Neural crest cell (in vitro differentiated cells): ENCODE measurements at places on chromosomes 4 and X.

DNA sequence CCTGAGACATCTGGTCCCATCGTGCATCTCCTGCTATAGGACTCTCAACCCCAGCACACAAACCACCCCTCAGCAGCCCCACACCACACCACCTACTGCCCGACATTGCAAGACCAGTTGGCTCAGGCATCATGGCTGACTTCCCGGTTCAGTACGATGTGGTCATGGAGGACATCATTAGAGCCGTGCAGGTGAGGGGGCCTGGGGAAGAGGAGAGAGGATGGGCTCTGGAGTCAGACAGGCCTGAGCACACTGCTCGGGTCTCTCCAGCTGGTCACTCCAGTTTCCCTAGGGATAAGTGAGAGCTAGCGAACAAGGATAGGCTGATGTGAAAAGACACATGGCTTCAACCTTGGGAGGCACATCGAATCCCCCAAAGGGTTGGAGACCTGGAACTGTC, 17.2 kb downstream of the MAGED2 start:
- no peak for DNase-seq

GRCh38 chr4:5711479-5712184, 631 bp downstream of the EVC start:
- peak; percentile 19 for DNase-seq

GRCh38 chr4:99362768-99363167, 10.2 kb upstream of the ADH1C start:
- no peak for DNase-seq

DNA sequence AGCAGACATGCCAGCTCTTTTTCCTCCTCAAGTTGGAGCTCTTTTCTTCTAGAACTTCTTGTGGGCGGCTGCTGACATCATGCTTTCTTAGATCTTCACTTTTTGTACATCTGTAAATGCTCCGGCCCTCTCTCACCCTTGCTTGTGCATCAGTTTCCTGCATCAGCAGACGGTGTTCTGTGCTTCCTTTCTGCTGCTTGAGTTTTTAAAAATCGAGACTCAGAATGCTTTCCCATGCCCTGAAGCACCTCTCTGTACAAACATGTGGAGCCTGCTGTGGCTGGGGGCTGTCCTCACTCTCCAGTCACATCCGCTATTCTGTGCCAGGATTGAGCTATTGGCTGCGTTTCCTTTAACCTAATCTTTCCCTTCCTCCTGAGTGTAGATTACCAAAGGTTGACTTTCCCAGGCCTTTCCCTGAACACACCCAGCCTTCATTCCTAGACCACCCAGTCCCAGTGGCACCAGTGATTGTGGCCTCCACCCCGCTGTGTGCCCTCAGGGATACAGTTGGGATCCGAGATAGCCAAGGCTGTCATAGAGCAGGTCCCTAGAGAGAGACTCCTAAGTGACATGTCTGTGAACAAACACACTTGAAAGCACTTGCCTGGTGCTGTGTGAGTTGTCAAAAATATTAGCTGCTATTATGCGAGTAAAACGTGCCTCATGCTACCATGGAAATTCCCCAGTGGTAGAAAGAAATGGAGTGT, 41.9 kb downstream of the TNIP2 start:
- no peak for DNase-seq

GRCh38 chr4:184348311-184349233, 125.8 kb downstream of the IRF2 start:
- DNase-seq = no peak

DNA sequence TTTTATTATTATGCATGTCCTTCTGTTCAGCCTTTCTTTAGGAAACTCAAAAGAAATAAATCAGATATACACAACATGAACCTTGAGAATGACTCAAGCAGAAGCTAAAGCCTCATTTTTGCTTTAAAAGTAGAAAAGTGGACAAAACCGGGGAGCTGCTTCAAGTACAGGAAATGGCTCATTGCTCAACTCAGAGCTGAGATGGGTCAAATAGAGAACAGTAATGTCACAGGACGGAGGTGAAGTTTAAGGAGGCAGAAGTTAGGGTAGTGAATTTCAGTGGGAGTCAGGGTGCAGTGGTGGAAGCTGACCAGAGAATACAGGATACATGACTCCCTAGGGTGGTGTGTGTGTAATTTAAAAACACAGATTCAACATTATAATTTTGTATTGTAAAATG, 22.2 kb downstream of the PHKA2 start:
- DNase-seq = no peak

DNA sequence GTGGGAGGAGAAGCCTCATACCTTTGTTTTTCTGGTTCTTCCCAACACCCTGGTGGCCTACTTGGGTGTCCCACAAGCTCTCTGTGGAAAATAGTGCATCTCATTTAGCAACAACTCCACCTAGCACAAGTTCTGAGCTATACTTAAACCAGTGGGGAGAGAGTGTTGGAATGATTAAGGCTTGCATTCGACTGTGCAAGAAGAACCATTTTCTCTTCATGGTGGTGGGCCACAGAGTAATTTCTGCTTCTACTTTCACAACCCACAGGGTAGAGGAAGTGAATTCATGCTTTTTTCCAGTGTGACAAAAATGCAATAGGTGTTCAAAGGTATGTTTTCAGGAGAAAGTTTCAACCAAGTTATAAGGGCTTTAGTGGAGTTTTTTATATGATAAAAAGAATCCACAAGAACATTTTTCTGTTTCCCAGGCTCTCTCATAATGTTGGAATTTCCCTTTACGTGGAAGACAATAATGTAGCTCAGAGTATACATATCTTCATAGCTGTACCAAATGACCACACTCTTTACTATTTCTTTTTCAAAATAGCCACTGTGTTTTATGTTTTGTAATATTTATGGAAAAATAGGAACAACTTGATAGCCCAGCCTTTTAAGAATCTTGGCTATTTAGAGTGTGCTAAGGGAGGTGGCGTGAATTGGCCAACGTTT, 80.3 kb upstream of the HHIP start:
- DNase-seq = no peak

- no peak for DNase-seq
Measured at GRCh38 chr4:123599061-123599919, 202.7 kb downstream of the SPRY1 start.

DNA sequence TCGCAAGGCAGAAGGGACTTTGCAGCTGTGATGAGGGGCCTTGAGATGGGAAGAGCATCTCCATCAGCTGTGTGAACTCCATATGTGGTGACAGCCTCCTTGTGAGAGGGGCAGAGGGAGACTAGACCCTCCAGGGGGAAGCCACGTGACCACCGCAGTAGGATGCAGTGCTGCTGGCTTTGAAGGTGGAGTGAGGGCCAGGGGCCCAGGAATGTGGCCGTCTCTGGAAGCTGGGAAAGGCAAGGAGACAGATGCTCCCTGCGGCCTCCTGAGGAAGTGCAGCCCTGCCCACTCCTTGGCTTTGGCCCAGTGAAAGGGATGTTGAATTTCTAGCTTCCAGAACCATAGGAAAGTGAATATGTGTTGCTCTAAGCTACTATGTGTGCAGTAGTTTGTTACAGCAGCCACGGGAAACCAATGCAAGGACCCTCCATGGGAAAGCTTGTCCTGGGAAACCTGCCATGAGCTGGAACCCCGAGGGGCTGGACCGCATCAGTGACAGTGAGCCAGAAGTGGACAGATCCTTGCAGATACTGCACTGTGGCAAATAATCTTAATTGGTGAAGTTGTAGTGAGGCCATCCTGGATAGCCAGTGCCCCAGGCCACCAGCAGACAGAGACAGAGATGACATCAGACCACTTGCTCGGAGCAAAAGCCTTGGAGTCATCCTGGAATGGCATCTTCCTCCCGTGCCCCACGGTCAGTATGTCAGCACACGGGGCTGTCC, 35.4 kb upstream of the SORCS2 start:
- peak; percentile 28 for DNase-seq

GRCh38 chr4:74890341-74890740, 42.6 kb upstream of the PARM1 start:
- DNase-seq = no peak

DNA sequence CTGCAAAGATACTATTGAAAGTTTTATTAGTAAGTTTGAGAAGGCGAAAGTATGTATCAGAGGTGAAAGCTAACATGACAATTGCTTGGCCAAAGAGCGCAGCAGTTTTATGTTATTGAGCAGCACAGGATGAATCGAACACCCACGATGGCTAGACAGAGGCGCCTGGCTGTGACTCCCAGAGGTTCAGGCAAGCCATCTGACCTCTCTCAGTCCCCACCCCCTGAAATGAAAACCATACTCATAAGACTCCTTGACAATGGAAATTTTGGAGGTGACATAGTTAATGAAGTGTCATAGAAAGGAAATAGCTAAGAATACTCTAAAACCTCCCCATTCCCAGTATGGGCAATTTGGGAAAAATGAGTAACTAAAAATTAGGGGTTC, 70.6 kb downstream of the MGST2 start:
- DNase-seq = no peak

DNA sequence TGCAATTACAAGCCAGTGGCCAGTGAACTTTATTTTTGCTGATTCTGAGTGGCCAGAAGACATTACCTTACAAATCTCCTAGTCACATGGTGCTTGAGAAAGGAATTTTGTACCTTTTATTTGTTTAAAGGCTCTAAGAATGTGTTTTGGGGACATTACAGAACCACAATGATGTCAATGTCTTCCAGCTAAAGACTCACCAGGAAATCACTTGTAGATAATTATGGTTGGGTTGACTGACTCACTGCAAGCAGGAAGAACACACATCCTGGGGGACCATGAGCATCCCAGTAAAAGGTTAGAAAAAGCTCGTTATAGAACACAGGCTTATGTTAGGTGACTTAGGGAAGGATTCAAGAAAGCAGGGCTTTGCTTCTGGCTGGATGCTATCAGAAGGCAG, 119.4 kb upstream of the FAM9B start:
- DNase-seq = no peak

DNA sequence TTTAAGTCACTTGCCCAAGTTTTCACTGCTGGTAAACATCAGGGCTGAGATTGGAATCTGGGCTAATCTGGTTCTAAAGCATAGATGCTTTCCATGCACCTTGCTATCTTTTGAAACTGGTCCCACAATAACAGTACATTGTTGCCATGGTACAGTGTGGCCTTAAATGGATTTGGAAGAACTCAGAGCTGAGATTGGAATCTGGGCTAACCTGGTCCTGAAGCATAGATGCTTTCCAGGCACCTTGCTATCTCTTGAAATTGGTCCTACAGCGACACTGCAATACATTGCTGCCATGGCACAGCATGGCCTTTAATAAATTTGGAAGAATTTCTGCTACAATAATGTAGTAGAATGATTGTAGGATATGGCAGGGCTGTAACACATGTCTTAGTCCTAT, 28.6 kb downstream of the DAPP1 start:
- no peak for DNase-seq

GRCh38 chr4:72358483-72358882, 210.5 kb downstream of the ADAMTS3 start:
- DNase-seq = no peak

DNA sequence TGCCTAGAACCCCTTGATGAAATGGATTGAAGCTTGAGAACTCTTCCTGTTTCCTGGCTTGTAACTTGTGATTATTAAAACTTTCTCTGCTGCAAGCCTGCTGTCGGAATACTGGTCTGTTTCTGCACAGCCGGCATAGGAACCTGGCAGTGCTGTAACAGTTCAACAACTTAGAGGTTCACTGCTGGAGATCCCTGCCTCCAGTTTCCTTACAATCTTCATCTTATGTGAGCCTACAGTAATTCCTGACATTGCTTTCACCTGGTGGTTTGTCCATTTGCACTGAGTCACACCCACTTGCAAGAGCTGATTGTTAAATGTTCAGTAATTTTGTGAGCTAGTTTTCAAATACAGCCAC, 1.3 kb upstream of the SEPSECS start:
- DNase-seq = no peak

DNA sequence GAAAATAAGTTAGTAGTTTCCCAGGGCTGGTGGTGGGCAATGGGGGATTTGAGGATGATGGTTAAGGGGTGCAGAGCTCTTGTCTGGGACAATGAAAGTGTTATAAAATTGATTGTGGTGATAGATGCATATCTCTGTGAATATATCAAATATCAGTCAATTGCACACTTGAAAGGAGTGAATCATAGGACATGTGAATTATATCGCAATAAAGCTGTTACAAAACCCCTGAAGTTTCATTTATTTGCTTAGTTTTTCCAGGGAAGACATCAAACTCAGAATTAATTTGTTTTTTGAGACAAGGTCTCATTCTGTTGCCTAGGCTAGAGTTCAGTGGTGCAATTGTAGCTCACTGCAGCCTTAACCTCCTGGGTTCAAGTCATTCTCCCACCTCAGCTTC, 17.9 kb upstream of the YIPF6 start:
- no peak for DNase-seq

- no peak for DNase-seq
Measured at GRCh38 chr4:168784786-168785461, 225.1 kb downstream of the CBR4 start.

GRCh38 chr4:163063891-163064290, 102.8 kb downstream of the NAF1 start:
- DNase-seq = no peak
